ENCODE measurements at places on chromosomes 4 and X.

GRCh38 chr4:128281354-128281753 is 6.3 kb downstream of the PGRMC2 start:
- DNase-seq, result no peak

DNA sequence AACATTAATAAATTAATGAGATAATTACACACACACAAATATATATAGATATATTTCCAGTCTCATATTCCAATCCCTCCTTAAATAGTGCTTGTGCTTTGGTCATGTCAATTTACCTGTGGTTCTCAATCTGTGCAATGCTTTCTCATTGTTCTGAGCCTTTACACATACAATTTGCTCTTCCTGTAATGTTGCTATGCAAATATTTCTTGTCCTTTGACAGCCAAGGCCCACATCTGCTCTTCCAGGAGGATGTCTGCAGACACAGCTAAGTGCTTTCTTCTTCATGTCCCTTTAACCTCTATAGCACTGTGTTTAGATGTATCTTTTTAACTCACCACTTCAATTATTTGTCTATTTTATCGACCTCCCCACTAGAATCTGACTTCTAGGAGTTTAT is 67.3 kb upstream of the RAPGEF2 start:
- no peak for DNase-seq

- no peak for DNase-seq
Observed at GRCh38 chr4:85381968-85382367, 93.0 kb upstream of the ARHGAP24 start.

GRCh38 chr4:176583278-176583677 is 209.4 kb downstream of the VEGFC start:
- DNase-seq, result no peak

DNA sequence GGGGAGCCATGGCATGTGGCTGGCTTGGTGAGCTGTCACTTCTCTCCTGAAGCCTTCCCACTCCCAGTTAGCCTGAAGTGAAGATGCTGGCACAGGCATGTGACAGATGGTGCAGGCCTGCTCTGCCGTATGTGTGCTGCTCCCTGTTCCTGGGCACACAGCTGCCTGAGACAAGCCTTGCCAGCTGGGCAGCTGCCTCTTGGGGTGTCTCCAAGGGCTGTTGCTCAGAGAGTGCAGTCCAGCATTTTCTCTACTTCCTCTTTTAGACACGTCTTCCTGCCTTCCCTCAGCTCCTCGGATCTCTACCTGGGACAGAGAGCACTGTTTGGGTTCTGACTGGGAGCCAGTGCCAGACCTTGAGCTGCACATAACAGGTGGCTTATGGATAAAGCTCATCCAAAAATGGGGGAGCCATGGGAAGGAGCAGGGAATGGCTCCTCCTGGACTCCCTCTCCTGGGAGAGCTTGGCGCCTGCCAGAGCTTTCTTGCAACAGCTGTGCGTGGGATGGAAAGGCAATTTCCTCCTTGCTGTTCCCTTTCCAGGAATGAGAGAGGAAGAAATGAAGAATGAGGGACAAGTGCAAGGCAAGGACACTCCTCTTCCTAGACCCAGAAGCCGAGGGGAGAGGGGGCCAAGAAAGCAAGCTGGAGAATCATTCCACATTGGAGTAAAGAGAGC is 132.9 kb downstream of the MSL3 start:
- DNase-seq, result no peak

- no peak for DNase-seq
Observed at GRCh38 chr4:177484613-177485021, 42.4 kb upstream of the AGA start.

GRCh38 chr4:105896461-105896942 is 1.2 kb downstream of the NPNT start:
- no peak for DNase-seq

- no peak for DNase-seq
Observed at GRCh38 chrX:111543212-111543741, 31.8 kb downstream of the SERTM2 start.

DNA sequence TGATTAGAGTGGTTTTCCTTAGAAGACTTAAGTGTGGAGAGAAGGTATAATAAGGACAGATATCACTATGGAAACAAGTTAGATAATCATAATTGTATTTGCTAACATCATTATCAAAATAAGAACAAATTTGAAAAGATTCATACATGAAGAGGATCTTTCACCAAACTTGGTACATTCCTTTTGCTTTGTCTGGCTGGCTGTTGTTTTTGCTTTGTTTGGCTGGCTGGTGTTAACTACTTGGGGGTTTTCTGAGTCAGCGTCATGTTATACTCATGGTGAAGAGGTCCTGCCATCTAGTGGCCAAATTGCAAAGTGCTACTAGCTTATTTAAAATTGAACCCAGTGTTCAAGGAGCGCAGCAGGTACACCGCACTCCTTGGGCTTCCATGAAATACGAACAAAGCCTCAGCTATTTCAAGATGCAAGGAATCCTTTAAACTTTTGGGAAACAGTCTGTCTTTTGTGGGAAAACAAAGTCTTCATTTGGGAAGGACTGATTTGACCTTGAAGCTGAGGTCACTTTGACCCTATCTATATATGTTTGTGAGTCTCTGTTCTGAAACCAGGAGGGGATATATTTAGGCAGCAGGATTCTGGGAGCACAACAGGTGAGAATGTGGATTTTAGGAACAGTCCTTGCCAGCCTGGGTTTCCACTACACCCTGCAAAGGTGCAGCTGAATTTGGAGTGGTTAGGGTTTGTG is 129.7 kb downstream of the PLS3 start:
- no peak for DNase-seq

Measured in cerebellar nuclear complex (tissue), 1 donor.